ENCODE measurements at places on chromosomes 12 and 14.

GRCh38 chr12:68915055-68915454, 17.9 kb downstream of the CPM start:
- DNase-seq: peak; percentile 9

- DNase-seq: no peak
Observed at GRCh38 chr12:110354172-110354780, 49.2 kb downstream of the ANAPC7 start.

DNA sequence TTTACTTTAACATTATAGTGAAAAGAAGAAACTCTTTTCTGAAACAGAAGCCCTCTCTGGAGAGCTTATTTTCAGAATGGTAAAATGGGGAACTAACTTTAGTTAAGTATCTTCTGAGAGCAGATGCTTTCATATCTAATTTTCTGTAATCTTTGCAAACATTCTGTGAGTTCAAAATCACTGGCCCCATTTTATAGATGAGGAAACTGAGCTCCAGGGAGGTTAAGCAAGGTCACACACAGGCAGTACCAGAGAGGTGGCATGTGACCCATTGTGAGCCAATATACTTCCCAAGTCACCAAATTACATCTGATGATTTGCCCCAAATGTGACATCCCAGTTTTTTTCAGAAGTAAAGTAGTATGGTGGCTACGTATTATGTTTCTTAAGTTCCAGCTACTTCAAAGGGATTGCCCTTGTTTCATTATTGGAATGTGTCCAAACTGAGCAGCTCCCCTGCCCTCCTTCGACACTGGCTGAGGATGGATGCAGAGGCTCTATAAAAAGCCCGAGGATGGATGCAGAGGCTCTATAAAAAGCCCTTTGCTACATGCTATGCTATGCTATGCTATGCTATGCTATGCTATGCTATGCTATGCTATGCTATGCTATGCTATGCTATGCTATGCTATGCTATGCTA, 36.2 kb upstream of the NUDT4 start:
- no peak for DNase-seq

- DNase-seq: peak; percentile 48
Observed at GRCh38 chr14:21868442-21869046, 194.9 kb upstream of the OR4E1 start.

- peak; percentile 87 for DNase-seq
Observed at GRCh38 chr14:21014761-21015190, 10.1 kb downstream of the NDRG2 start.

- no peak for DNase-seq
Observed at GRCh38 chr12:81949841-81950308, 190.7 kb upstream of the PPFIA2 start.

DNA sequence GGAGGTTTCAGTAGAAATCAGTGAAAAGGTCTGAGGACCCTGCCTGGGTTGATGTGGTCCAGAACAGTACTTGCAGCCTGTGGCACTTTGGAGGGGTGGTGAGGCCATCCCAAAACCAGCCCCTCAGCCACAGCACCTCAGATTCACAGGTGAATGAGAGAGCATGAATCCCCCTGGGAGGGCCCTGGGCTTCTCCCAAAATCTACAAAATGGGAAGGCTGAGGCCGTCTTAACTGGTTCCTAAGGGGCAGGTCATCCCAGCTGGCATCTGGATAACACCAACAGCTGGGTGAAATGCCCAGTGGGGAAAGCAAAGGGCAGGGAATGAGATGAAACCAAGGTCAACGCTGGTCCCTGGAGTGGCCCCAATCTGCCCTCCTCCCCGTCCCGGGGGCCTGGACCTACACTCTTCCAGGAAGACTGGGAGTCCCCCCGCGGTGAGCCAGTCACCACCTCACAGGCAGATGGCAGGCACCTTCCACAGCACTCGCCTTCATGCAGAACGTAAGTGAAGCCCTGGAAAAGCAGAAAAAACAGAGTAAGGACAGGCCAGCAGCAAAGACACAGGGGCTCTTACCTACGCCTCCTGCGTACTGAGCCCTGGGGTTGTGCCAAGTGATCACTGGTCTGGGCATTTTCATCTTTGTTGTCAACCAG, 26.3 kb upstream of the ANO2 start:
- no peak for DNase-seq

Measured in COLO829 (cell line).